Muscle of leg (tissue), 16 donors: ENCODE measurements at places on chromosomes 11 and 22.

- no peak for DNase-seq
Measured at GRCh38 chr11:132101881-132102280, 731.5 kb downstream of the NTM start.

DNA sequence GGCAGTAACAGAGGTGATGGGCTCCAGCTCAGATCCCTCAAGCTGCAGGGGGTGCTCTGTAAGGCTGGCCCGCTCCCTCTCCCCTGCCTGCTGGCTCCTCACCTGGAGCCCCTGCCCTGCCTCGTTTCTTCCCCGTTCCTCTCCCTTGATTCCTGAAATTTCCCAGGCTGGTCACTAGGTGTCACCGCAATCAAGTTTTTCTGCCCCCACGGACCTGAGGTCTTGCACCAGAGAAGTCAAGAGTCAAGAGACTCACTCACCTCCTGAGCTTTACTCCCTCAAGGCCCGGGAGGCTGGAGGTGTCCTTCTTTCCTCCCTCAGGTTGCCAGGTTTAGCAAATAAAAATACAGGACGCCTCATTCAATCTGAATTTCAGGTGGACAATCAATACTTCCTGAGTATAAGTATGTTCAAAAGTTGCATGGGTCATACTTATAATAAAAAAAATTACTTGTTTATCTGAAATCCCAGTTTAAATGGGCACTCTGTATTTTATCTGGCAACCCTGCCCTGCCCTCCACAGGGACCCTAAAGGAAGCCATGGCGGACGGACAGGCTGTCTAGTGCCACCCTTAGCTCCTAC, 69.2 kb downstream of the SCUBE1 start:
- peak; percentile 68 for DNase-seq

- no peak for DNase-seq
Measured at GRCh38 chr11:34075178-34075820, 23.8 kb downstream of the CAPRIN1 start.

- peak; percentile 9 for DNase-seq
Measured at GRCh38 chr11:65661599-65662246, 993 bp downstream of the RELA start.

DNA sequence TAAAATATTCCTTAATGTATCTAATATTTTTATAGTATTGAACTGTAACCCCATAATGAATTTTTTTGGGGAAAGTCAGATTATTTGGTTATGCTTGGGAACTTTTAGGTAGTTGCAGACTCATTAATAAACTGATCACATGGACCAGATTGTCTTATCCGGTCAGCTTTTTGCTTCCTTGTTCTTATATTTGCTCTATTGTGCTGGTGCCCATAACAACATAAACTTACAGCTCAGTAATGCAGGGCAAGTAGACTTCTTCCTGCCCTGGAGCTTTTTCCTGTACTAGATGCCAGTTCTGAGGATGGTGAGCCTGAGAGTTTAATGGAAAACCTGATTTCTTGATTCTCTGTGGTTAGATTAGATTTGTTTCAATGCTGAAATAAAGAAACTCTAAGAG, 53.2 kb downstream of the MTMR3 start:
- DNase-seq = no peak

DNA sequence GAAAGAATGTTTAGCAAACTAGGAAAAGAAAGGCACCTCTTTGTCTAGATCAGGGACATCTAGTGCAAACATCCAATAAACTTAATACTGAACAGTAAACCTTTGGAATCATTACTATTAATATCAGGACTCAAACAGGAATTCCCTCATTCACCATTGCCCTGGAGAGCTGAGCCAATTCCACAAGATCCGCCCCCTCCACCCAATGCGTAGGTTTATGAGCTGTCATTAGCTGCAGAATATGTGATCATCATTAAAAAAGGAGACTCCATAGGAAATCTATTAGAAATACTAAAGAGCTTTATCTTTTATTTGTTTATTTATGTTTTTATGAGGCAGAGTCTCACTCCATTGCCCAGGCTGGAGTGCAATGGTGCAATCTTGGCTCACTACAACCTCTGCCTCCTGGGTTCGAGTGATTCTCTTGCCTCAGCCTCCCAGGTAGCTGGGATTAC, 5.5 kb downstream of the IL17REL start:
- no peak for DNase-seq

- DNase-seq = no peak
Measured at GRCh38 chr11:75432911-75433321, at the start of gene KLHL35. Gene KLHL35, minus strand, starts transcription at chr11:75433203. Its CDS starts 2,574 bp downstream, at chr11:75430629.

DNA sequence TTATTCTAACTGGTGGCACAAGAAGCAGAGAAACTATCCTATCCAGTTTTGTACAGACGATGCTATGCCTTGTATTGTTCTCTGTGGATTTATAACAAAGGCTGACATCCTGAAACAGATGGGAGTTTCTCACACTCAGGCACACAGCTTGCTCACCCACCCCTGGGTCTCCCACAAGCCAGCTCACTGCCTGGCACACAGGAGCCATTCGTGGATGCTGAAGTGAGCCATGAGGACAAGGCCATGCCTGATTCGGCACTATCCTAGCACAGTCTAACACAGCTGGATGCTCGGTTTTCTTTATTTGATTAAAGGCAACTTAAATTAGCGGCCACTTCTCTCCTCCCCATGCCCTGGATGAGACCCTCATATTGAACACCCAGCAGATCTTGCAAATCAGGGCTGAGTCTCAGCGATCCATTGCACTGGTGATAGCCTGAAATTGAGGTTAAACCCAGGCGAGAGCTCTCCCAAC, 25.7 kb upstream of the TMPRSS4 start:
- DNase-seq = no peak

- DNase-seq = no peak
Measured at GRCh38 chr22:49583886-49584505, 243.7 kb downstream of the BRD1 start.

GRCh38 chr11:33722590-33723234, 13.5 kb downstream of the CD59 start:
- no peak for DNase-seq

DNA sequence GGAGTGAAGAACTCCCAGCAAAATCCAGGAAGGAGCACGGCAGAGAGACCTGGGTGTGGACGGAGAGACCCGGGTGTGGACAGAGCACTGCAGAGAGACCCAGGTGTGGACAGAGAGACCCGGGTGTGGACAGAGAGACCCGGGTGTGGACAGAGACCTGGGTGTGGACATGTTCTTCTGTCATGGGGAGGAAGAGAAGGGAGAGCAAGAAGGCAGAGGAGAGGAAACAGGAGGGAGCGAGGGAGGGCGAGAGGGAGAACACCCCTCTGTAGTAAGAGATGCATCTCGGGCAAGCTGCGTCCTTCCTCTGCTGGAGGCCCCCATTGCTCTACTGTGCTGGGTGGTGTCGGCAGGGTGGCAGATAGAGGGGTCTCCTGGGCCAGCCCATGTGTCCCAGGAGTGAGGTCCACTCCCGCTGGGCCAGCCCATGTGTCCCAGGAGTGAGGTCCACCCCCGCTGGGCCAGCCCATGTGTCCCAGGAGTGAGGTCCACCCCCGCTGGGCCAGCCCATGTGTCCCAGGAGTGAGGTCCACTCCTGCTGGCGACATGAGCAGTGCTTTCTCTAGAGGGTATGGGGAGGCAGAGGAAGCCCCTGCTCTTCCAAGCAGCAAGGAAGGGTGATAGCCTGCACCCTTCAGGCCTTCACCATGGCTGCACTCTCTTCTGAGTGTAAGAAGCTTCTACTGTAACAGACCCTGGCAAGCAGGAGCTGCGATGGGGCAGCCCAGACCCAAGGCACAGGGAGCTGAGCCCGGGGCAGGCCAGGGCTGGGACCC, 934.2 kb downstream of the BRD1 start:
- DNase-seq = no peak

GRCh38 chr11:11675671-11676181, 53.9 kb upstream of the GALNT18 start:
- DNase-seq = no peak

GRCh38 chr11:6745465-6746015, 26.2 kb downstream of the OR2AG2 start:
- DNase-seq = no peak
